ENCODE measurements at places on chromosomes 3 and 15.

DNA sequence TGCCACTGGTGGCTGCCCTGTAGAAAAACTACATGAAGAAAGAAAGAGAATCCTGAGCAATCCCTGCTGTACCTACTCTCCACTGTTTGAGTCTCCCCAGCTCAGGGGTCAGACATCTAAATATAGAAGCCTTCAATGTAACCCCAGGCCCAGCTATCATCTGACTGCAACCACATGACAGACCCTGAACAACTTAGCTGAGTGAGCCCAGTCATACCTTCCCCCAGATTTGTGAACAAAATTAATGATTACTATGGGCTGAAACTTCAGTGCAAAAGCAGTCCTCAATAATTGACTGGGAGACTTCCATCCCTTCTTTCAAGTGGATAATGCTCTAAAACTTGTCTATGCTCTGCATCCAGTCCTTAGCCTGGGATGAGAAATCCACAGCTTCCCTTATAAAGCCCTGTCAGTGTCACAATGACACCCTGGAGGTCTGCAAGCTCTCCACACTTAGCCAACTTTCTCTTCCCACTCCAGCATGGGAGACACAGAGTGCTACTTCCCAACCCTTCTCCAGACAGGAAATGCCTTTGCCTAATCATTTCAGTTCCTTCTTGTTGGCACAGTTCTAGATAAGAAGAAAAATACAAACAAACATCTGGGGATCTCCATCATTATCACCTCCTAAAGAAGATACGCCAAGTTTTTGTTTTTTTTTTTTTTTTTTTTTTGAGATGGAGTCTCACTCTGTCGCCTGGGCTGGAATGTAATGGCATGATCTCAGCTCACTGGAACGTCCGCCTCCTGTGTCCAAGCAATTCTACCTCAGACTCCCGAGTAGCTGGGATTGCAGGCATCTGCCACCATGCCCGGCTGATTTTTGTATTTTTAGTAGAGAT lies 198.5 kb upstream of the GADL1 start:
- DNase-seq, result no peak

DNA sequence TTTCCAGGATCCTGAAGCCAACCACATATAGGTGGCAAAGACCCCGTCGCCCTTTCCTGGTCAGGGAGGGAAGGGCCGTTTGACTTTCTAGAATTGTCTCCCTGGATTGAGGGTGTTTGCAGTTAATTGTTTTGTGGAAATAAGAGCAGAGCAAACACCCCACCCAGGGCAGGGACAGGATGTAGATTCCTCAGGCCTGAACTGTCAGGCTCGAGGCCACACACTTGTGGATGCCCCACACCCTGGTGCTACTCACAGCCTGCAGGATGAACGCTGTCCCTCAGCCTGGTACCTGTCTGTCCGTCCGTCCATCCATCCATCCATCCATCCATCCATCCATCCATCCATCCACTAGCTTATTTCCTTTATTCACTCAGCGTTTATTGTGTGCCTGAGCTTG lies 29.9 kb upstream of the FLNB start:
- DNase-seq, result no peak

DNA sequence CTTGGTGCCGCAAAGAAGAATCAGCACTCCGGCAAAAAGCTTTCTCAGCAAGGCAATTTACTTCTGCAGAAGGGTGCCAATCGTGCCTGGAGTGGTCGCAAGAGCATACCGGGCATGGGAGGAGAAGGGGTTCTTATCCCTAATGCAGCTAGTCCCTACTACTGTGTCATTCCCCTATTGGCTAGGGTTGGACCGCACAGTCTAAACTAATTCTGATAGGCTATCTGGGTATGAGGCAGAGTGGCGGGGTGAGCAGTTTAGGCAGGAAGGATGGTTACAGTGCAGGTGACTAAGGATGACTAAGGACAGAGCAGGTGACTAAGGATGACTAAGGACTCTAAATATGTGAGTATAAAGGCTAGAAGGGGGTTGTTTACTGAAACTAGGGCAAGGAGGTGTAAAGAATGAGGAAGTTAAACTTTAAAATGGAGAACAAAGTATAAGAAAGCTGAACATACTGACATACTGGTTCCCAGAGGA lies 52.9 kb downstream of the PGBD4 start:
- DNase-seq, result no peak

GRCh38 chr3:156583469-156583868 lies 28.6 kb upstream of the SSR3 start:
- no peak for DNase-seq

- DNase-seq, result no peak
Measured at GRCh38 chr3:98445949-98446406, 17.0 kb upstream of the OR5K1 start.

DNA sequence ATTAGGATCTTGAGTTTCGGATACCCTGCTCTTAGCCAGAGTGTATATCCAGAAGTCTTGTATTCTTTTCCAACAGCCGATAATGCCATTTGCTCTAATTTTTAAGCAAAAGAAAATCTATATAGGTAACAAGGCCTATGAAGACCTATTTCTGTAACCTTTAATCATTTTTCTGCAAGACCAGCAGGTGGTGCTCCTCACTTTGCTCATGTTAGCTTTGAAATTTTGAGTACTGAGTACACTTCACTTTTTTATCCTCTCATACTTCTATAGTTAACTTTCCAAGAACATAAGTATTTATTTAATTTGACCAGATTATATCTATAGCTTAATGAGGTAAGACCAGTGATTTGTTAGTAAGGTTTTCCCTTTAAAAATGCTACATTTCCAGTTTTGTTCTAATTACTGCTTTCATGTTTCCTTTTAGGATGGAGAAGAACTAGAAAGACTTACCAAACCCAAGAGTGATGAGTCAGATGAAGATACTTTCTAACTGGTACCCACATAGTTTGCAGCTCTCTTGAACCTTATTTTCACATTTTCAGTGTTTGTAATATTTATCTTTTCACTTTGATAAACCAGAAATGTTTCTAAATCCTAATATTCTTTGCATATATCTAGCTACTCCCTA lies 20.5 kb downstream of the SLC35A5 start:
- no peak for DNase-seq

DNA sequence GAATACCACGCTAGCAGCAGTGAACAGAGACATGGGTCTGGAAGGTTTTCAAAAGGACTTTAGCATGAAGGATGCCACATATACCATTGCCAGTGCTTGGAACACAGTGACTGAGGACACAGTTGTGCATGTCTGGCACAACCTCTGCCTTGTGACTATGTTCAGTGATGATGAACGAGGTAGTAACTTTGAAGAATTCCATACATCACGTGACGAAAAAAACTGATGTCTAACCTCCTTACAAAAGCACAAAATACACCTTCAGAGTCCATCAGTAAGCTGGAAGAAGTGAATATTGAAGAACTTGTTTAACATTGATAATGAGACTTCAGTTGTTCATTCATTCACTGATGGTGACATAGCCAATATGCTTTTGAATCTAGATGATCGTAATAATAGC lies 594.8 kb upstream of the GRM7 start:
- no peak for DNase-seq

GRCh38 chr15:82850731-82851130 lies 41.3 kb downstream of the WHAMM start:
- DNase-seq, result no peak

DNA sequence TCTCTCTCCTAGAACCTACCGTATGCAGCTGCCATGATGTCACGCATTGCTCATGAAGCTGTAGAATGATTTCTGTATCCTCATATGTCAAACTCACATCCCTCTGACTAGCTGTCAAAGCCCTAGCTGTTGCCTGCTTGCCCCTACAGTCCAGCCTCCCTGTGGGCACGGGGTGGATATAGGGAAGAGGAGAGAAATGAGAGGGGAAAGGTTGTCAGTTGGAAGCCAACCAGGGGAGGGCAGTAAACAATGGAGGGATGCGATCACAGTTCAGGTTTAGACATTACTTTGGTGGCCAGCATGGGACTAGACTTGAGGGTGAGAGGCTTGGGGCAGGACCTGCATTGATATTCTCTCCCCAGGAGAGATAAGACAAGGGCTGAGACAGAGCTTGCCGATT lies 1.7 kb upstream of the HDGFL3 start:
- no peak for DNase-seq

- no peak for DNase-seq
Measured at GRCh38 chr15:99692825-99693224, 40.4 kb downstream of the LYSMD4 start.

DNA sequence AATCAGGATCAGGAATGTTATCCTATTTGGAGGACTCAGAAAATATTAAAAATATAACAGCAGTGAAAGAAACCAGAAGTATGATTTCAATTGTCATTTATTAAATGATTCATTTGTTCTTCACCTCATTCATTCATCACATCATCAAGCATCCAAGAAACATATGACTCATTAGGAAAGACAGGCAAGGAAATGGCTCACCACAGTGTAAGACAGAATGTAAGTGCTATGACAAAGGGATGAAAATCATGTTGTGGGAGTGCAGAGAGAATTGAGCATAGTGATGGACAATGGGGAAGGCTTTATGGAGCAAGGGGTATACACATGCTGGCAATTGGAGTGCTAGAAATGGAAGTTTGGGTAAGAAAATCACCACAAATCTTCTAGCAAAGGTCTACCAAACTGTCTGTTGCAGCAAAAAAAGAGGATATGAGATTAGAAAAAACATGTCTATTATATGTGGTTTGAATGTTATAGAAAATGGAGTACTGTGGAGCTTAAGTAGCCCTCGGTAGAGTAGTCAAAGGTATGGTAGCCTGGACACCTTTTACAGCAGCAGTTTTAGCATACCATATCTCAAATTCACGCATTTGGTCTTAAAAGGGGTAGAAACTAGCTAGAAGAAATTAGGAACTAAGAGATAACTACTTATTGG lies 111.1 kb upstream of the GPR149 start:
- DNase-seq, result no peak

DNA sequence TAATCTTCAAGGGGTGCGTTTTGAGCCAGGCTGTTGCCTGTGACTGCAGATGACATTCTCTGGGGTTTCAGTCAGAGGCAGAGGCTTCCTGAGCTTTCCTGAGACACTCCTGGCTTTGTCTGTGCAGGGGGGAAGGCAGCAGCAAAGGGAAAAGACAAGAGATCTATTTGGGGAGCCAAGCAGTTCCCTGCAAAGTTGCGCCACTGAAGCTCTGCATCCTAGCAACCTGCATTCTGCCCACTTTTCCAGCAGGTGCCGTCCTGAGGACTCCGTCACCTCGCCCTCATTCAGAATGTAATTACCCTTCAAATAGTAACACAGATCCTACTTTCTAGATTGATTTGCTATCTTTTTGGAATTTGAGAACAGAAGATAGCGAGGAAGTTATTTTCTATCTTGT lies 1.9 kb upstream of the TMEM158 start:
- no peak for DNase-seq

DNA sequence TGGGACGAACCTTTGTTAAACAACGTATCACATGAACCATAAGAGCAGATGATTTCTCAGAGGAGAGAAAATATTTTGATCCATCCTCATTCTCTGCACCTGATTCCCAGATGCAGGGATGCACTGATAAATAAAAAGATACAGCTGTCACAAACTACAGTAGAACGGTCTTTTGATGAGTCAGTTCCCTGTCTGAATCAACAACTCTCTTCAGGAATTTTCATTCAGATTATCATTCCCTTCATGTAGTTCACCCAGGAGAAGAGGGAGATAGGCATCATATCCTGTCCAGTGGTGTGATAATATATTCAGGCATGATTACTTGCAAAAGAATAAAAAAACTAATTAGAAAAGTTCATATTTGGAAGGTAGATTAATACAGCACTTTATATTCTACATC lies 521.5 kb downstream of the PYDC2 start:
- no peak for DNase-seq

DNA sequence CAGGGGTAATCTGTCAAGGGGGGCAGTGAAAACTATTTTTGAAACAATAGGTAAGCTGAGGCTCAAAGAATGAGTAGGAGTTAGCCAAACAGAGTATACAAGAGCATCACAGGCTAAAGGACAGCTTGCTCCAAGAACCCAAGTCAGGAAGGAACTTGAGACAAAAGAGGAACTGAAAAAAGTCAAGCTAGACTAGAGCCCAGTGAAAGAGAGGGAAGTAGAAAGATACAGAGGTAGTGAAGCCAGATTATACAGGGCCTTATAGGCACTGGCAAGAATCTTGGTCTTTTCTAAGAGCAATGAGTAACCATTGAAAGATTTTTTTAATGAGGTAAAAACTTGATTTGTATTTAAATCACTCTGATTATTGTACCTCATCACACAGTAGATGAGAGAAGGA lies 69.9 kb downstream of the FILIP1L start:
- no peak for DNase-seq

- no peak for DNase-seq
Measured at GRCh38 chr15:78315686-78316282, 16.4 kb upstream of the SKIC8 start.

DNA sequence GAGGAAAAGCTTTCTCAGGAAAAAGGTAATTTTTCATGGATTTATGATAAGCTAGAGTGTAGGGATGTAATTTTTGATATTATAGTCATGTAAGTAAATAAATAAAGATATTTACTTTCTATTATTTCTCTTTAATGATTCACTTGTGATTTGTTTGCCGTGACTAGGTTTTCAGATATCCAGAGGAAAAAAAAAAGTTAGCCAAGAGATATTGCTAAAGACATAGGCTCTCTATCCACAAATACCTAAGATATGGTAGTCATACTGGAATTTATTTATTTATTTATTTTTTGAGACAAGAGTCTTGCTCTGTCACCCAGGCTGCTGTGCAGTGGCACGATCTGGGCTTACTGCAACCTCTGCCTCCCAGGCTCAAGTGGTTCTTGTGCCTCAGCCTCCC lies 59.9 kb downstream of the AP4E1 start:
- DNase-seq, result no peak

GRCh38 chr3:70042641-70043040 lies 43.1 kb downstream of the SAMMSON start:
- DNase-seq, result no peak

DNA sequence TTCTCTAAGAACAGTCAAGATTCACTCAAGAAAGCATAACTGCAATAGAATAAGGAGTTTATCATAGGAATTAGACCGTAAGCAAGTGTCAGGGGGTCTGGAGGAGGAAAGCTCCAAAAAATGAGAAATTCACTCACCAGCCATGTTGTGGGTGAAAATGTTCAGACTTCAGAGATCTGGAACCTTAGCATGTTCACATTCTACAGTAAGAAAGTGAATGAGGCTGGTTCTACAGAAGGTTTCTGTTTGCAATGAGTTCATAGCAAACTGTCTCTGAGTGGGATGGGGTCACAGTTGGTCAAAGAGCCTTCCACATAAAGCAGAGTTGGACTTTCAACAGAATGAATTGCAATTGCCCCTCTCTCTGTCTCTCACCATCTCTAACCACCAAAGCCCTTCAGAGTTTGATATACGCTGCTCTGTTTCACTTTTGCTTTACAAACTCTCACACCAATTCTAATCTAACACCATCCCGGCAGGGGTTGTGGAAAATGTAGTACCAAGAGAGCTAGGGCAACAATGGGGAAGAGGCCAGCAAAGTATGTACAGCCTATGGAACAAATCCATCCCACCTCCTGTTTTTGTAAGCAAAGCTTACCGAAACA lies 581.8 kb upstream of the UBE2E2 start:
- no peak for DNase-seq

- no peak for DNase-seq
Measured at GRCh38 chr3:197309528-197310361, 11.3 kb upstream of the DLG1 start.

Measured in stimulated activated CD4-positive, alpha-beta T cell treated with anti-CD3 and anti-CD28 coated beads, Interleukin-1b, Interleukin-23, amount 100 ng/mL, for 4 hours (primary cell).